ENCODE measurements at places on chromosomes 3 and 15.
A peak's percentile ranks its signal among the peaks of the same experiment; 100 is the strongest.

- no peak for DNase-seq
Observed at GRCh38 chr15:93162560-93162959, 73.5 kb upstream of the RGMA start.

- DNase-seq = no peak
Observed at GRCh38 chr3:136464502-136464901, 214.4 kb downstream of the PCCB start.

DNA sequence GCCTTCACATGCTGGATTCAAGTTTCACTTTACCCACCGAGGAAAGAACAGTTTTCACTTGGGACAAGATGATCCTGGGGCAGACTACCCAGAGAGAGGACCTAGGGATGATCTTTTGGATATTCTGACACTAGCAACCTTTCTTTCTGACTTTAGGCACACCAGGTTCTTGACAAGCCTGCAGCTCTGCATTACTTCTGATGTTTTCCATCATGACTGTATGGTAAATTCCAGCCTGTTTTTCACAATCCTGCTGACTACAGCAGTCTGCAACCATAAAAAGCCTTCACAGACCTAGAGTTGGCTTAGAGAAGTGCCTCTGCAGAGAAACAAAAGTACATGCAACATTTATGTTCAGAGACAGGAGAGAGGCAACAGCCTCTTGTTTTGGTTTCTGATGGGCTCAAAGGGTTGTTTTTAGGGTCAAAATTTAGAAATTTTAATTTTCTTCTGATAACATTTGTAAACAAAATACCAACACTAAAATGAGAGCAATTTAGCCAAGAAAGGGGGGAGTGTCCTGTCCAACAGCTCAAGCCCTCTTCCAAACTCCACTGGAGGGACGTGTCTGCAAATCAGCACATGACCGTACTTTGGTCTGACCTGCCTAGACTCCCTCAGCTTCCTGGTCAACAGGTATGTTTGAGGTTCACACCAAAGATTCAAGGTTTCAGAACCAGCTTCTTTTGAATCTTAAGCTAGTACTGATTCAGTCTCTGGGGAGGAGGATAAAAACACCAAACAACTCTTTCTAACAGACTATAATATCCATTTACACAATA is 799 bp downstream of the ABI3BP start:
- peak; percentile 79 for DNase-seq

- DNase-seq = no peak
Observed at GRCh38 chr3:61464518-61465140, 96.7 kb upstream of the PTPRG start.

DNA sequence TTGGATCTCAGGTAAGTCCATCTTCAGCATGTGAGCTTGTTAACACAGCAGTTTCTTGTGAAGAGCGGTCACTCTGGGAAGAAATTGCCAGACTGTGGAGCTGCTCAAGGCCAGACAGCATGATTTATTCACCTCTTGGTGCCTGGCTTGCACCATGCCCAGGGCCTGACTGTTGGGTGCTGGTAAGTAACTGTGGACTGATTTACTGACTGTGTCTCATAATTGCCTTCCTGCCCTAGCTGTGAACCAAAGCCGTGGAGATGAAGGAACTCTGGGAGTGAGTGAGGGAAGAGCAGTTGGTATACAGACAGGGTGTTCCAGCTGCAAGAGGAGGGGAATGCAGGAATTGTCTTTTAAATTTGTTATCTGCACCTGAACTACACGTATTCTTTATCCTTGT is 18.5 kb upstream of the WNT7A start:
- DNase-seq = no peak

GRCh38 chr3:189745622-189746021 is 114.4 kb downstream of the TP63 start:
- no peak for DNase-seq

- DNase-seq = no peak
Observed at GRCh38 chr15:63043335-63044076, 959 bp downstream of the TPM1 start.

- DNase-seq = peak; percentile 93
Observed at GRCh38 chr15:42577514-42578031, 2.2 kb downstream of the STARD9 start.

DNA sequence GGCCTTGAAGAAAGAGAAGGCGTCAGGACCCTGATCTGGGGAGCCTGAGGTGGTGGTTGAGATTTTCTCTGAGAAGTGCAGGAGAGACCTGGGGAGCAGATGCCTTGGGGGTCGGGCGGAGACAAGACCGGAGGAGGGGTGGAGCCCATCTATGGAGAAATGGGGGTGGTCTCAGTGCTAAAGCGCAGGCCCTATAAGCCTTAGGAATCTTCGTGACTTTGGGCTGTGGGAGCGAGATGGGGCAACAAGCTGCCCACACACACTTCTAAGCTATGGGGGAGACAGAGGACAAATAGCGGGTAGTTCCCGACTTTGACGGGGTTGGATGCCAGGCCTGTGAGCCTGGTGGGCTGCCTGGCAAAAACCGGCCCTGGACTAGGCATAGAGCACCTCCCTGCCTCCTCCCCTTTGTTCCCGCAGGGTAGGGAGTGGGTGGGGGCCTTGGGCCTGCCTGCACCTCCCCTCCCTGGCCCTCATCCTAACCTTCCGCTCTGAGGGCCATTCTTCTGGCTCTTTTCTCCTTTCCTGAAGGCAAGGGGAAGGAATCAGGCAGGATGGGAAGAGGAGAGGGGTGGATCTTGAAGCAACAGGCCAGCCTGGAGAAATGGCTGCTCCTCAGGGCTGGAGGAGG is 880 bp downstream of the NISCH start:
- peak; percentile 59 for DNase-seq

DNA sequence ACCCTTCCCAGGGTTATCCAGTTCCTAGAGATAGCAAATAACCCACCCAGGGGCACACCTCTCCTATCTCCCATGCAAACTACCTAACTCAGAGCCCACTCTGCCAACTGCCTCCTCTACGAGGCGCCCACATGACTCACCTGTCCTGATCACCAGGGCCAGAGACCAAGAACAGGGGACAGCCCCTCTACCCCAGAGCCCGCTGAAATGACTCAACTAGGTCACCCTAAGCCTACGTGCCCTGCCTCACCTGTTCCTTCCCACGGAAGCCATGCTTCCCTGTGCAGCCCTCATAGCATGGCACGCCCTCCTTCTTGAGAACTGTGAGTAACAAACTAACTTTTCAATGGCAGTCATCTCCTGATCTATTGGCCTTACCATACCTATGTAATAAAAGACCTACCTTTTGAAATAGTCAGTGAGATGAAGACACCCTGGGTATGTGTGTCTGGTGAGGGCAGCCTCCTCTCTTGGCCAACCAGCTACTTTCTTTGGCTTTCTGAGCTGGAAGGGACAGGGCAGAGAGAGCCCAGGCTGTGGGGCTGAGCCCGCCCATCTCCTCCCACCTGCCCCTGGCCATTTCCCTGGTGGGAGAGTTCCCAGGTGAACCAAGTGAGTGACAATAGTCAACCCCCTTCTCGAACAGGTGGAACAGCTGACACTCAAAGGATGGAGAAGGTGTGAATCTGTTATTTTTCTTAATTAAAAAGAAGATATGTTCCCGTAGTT is 25.5 kb upstream of the PRR23E start:
- DNase-seq = no peak

DNA sequence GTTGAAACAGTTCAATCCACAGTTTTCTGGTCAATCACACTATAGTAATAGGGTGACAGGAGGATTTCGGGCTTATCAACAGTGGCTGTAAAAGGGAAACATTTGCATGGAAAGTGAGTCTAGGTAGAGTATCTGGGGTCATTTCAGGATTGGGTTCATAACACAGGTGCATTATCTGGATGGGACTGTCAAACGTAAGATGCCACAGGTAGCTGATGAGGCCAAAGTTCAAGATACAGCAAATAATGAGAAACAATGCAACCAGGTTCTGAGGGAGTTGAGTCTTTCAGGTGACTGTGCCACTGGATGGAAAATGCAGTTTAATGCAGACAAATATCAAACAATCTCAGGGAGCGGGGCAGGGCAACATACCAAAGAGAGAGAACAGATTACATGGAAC is 62.2 kb downstream of the WDR76 start:
- no peak for DNase-seq

DNA sequence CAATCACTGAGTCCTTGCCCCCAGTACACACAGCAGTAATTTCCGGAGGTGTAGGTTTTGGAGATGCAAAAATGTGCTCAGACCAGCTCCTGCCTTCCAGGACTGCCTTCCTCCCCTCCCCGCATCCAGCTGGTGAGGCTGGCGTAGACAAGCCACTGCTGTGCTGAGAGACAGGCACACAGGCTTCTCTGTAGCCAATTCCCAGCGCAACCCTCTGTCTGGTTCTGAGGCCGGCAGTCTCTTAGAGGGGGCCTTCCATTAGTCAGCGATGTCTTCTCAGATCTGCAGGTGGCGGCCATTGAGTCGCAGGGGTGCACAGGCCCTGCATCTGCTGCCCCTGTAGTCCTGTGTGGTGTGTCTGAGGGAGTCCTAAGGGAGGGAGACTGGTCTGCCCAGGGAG is 114.4 kb downstream of the DNAJB8 start:
- DNase-seq = no peak

- DNase-seq = no peak
Observed at GRCh38 chr3:39134305-39134704, 19.1 kb downstream of the CSRNP1 start.

- DNase-seq = no peak
Observed at GRCh38 chr3:18151199-18151598, 273.9 kb downstream of the SATB1 start.
